ENCODE measurements at places on chromosomes 6 and 20.

- no peak for DNase-seq
These were observed 18.7 kb downstream of the CDS2 start for GRCh38 chr20:5145365-5146098.

- DNase-seq = peak; percentile 13
These were observed 65.7 kb downstream of the HTR1B start for GRCh38 chr6:77397561-77397960.

- DNase-seq = no peak
These were observed 141.6 kb upstream of the AKAP12 start for GRCh38 chr6:151098166-151098565.

GRCh38 chr6:36822506-36823269 lies 16.6 kb downstream of the CPNE5 start:
- no peak for DNase-seq

DNA sequence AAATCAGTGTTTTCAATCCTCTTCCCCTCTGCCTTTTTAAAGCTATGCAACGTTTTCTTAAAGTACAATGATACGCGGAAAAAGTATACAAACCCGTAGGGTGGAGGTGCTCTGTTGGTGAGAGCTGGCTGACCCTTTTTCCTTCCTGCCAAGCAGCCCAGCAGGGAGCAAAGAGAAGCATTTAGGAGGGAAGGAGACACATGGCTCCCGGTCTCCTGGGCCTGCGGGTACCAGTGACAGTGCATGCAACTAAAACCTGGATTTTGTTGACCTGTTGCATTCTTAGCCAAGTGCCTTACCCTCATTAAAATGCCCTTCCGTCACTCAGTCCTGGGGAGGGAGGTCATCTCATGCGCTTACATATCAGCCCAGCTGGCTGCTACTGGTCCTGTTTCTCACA lies 87.2 kb downstream of the SLX4IP start:
- DNase-seq = no peak

- no peak for DNase-seq
These were observed 3.3 kb downstream of the RNF144B start for GRCh38 chr6:18390476-18390875.

DNA sequence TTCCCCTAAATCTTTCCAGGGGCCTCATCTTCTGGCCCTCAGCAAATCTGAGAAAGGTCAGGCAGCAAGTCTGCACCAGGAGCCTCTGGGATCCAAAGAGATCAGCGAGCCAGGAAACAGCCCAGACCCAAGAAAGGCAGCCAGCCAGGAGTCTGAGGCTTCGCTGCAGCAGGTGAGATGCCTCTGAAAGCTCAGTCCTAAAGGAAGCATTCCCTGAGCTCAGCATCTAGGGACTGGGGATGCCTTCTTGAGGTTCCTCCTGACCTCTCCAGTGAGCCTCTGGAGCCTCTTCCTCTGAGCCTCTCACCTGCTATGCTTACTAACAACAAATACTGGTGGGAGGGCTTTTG lies 118.8 kb upstream of the MAFB start:
- no peak for DNase-seq

DNA sequence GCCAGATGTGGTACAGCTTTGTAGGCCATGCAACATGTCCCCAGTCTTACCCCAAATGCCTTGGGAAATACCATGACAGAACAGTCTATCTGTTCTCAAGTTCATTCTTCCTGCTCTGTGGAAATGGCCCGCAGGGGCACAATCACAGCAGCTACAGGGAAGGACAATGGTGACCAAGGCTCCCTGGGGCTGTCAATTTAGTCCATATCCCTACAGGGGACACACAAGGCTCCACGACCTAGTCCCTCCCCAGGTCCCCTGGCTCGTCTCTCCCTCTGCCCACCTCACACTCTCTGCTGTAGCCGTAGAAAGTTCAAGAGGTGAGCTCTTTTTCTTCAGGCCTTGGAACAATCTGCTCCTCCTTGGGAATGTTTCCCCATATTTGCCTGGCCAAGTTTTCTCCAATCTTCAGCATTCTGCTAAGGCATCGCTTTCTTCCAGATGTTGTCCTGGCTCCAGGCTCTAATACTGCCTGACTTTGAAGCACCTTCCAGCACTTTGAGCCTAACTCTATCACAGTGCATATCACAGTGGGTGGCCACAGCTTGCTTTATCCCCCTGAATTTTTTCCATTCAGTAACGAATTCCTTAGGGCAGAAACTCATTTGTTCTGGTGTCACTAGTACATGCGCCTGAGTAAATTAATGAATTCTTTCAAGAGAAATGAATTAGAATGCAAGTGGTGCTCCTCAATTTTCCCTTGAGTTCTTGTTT lies 92.6 kb downstream of the MAP3K7 start:
- no peak for DNase-seq

GRCh38 chr6:124962639-124963415 lies 590 bp downstream of the RNF217 start:
- DNase-seq = peak; percentile 44

DNA sequence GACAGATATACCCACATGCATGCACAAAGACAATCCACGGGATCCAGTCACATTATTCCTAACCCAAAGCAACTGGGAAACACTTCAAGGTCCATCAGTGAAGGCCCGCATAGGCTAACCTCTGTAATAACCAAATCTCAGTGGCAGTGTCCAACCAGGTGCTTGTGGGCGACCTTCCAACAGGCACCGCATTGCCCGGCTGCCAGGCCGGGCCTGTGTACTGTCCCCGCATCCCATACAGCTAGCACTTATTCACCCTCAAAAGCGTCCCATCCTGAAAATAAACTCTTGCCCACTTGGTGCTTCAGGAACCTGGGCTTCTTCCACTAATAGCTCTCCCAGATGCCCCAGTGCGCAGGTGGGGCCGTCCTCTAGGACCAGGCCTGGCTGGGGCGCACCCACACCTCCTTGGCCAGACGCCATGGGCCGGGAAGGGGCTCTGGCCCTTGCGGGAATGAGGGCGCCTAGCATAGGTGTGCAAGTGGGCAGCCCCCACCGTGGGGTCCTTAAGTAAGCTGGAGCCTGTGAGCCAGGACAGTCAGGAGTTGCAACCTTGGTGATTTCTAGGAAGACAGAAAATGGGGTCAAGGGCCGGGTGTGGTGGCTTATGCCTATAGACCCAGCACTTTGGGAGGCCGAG lies 1.1 kb upstream of the ENTPD6 start:
- DNase-seq = no peak

- no peak for DNase-seq
These were observed 1.5 kb downstream of the COL20A1 start for GRCh38 chr20:63294536-63294900.

GRCh38 chr6:83442752-83443151 lies 11.9 kb upstream of the ME1 start:
- DNase-seq = no peak

DNA sequence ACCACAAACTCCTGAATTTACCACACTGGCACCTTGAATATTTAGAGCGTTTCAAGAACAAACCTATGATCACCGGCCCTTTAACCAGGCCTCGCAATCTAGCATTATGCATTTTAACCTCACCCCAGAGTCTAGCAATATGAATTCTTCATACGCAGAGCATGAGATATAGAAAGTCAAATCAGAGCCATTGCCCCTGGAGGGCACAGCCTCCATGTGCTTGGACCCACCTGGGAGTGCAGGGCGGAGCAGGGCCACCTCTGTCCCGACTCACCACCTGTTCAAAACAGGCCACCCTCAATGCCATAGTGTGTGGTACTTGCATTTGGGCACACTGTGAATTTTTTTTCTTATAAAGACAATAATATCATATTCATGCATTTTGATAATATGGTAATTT lies 19.5 kb upstream of the AFDN start:
- no peak for DNase-seq

DNA sequence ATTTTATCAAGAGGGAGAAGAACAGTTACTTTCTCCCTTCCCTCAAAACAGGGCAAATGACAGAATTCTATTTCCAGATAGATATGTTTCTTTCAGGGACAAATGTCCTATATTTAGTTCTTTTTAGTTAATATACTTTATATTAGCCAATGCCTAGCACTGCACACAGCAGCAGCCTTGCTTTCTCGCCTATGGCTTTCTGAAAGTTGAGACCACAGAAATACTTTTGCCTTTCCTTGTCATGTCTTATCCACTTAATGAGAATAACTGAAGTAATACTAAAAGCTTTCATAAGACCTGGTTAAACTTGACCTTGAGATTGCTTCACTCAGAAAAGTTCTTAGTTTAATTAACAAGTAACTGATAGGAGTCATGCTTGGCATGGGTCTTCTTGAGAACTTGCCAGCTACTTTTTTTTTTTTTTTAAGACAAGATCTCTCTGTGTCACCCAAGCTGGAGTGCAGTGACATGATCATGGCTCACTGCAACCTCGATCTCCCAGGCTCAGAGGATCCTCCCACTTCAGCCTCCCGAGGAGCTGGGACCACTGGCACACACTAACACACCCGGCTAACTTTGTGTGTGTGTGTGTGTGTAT lies 159.3 kb downstream of the CDKAL1 start:
- DNase-seq = peak; percentile 18

GRCh38 chr6:38750968-38751615 lies 36.0 kb downstream of the DNAH8 start:
- DNase-seq = no peak

DNA sequence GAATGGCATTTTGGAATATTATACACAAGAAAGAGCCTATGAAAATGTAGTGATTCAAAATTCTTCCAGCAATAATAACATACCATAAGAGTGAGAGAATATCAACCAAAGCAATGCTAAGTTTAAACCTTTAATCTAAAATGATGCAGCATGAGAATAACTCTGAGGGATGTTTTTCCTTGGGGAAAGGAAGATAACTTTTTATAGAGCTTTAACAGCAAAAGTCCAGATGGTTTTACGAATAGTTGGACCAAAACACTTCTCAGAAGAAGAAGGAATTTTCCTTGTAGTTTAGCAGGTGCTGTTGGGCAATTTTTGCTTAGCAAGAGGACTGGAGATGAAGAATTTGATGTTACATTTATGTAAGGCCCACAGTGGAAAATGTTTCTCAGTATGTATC lies 1503.2 kb downstream of the HACE1 start:
- no peak for DNase-seq

GRCh38 chr20:61380545-61380915 lies 128.5 kb downstream of the CDH4 start:
- no peak for DNase-seq

DNA sequence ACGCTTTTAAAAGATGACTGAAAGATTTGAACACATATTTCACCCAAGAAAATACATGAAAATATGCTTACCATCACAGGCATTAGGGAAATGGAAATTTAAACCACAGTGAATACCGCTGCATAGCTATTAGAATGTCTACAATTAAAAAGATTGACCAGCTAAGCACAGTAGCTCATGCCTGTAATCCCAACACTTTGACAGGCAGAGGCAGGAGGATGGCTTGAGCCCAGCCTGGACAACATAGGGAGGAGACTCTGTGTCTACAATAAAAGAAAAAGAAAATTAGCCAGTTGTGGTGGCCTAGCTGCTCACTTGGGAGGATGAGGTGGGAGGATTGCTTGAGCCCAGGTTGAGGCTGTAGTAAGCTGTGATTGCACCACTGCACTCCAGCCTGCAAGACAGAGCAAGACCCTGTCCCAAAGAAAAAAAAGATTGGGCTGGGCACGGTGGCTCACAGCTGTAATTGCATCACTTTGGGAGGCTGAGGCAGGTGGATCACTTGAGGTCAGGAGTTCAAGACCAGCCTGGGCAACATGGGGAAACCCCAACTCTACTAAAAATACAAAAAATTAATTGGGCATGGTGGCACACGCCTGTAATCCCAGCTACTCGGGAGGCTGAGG lies 163.7 kb upstream of the AKAP12 start:
- DNase-seq = no peak

- no peak for DNase-seq
These were observed 10.7 kb upstream of the MUC21 start for GRCh38 chr6:30972816-30973215.

GRCh38 chr6:21501815-21502214 lies 91.7 kb upstream of the SOX4 start:
- no peak for DNase-seq

DNA sequence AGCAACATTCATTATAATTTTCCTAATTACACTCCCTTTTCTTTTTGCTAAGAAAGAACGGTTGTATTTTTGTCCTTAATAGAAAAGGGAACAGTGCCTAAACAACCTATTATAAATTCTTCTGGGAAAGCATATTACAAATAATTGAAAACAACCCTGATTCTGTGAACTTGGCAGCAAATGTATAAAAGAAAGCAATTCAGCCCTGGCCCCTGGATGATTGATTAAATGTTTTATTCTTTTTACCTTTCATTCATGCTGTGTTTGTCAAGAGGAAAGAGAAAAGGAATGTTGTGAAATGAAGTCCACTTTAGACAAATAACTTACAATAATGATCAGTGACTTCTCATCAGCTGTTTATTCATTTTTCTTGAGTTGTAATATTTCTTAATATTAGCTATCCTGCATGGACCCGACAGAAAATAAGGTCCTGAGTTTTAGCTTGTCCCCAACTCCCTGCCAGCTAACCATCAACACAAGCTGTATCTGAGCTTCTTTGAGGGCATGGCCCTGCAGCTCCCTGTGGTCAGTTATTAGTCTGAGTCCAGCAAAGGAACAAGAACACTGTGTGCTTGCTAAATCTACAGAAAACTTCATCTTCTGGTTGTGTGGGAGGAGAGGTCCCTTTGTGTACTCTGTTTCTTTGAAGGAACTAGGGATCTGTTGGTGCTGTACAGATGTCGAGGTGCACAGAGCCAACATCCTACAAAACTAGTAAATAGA lies 248.2 kb downstream of the LAMA2 start:
- no peak for DNase-seq

GRCh38 chr6:72724545-72724944 lies 102.7 kb downstream of the KCNQ5 start:
- DNase-seq = peak; percentile 38

DNA sequence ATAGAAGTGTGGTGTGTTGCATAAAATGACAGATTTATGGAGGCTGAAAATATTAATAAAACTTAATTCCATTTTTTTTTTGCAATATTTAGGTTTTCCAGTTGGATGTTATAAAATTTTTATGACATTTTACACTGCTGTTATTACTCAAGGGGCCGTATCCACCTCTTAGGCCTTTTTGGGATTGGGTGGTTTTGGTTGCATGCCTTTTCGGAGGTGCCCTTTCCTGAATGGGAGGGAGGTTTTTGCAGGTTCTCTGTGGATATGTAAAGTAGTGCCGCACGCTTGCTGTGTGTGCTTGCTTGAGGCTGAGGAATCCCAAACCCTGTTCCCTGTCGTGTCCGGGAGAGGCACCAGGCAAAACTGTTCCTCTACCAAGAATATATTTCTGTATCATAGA lies 6.8 kb downstream of the ARID1B start:
- no peak for DNase-seq

DNA sequence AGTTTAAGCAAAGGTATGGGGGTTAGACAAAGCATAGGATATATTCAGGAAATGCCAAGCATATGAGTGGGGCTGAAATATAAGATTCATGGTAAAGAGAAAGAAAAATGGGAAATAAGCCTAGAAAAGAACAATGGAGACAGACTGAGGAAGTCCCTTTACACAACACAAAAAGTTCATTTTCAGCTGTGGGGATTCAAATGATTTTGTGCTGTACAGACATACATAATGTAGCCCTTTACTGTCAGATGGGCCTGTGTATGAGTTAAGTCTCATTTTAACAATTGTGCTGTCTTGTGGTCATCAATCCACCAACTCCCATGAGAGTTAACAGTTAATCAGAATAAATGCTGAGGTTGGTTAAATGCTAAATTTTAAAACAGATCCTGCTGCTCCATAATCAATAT lies 37.2 kb downstream of the REV3L start:
- DNase-seq = no peak

GRCh38 chr6:63888416-63888815 lies 252.8 kb downstream of the PHF3 start:
- no peak for DNase-seq

Data from HCEC 1CT (cell line).